ENCODE measurements at places on chromosomes 6 and 20. TPM values are rescaled to one million over a fixed set of nuclear protein-coding genes. Genes with fewer than 3 reads are reported as not detected.

The COL11A2 gene
- polyA plus RNA-seq = 1.1 TPM

The MROH8 gene
- 3.5 TPM for polyA plus RNA-seq

The PDYN gene
- not detected for polyA plus RNA-seq

The DDX43 gene
- not detected for polyA plus RNA-seq

The SMIM26 gene
- polyA plus RNA-seq = 155 TPM

The ULBP3 gene
- 4.6 TPM for polyA plus RNA-seq

The STMN3 gene
- polyA plus RNA-seq = 111 TPM

Data from SK-N-SH (cell line).